CD4-positive, alpha-beta T cell treated with Interleukin-21 for 1 hour (primary cell): ENCODE measurements at places on chromosomes 1 and 21.

GRCh38 chr1:227388214-227389168, 70.2 kb upstream of the CDC42BPA start:
- DNase-seq: no peak

GRCh38 chr1:171913385-171913784, 72.1 kb downstream of the DNM3 start:
- DNase-seq: no peak

GRCh38 chr1:109569323-109569722, 20.9 kb downstream of the GNAI3 start:
- no peak for DNase-seq

DNA sequence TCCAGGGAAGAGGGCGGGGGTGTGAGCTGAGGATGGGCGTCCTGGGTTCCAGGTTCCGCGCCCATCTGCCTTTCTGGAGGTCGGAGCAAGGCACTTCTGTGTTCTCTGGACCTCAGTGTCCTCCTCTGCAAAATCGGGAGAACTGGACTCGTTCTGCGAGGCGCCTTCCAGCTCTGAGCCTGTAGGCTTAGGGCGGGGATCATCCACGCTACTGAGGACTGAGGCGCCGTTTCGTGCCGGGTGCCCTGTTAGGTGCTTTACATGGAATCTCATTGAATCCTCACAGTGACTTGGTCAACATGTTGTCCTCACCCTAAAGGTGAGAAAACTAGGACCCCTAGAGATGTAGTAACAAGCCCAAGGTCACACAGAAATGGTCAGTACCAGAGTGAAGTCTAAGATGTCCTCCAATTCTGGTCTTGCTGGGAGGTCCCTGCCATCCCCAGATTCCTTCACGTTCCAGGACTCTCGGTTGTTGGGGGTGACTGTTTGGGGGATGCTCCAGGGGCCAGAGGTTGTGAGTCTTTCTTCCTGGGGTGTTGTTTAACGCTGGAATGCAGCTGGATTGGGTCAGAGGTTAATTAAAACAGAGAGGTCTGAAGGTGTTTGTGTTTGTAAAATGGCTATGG, 677 bp downstream of the PRKAA2 start:
- DNase-seq: no peak

GRCh38 chr1:54352755-54353154, 53.4 kb downstream of the SSBP3 start:
- DNase-seq: no peak

GRCh38 chr1:185398022-185398421, 81.0 kb upstream of the IVNS1ABP start:
- no peak for DNase-seq

GRCh38 chr1:190193508-190194115, 284.1 kb downstream of the BRINP3 start:
- no peak for DNase-seq
